ENCODE measurements at places on chromosomes 4 and X.

- no peak for DNase-seq
These were observed 49.2 kb upstream of the MND1 start for GRCh38 chr4:153295131-153295755.

- DNase-seq = no peak
These were observed 61.3 kb upstream of the NFKB1 start for GRCh38 chr4:102439812-102440211.

DNA sequence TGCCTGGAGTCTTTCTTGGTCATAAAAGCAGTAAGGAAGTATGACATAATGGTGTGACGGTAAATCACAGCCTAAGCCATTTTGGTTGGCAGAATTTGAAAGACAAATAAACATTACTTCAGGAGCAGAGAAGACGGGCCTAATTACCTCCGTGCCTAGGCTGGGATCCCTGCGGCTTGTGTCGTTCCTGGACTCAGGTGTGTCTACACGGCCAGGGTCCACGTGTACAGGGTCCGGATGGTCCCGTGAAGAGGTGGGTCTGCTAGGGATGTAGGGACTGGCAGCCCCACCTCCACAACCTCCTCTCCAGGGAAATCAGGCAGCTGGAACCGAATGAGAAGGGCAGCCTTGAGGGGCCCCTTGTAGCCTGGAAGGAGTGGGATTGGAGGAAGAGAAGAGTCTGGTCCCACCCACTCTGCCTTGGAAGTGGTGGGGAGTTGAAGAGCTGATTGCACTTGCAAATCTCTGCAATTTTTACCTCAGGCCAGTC lies 55.4 kb upstream of the PLAC1 start:
- no peak for DNase-seq

DNA sequence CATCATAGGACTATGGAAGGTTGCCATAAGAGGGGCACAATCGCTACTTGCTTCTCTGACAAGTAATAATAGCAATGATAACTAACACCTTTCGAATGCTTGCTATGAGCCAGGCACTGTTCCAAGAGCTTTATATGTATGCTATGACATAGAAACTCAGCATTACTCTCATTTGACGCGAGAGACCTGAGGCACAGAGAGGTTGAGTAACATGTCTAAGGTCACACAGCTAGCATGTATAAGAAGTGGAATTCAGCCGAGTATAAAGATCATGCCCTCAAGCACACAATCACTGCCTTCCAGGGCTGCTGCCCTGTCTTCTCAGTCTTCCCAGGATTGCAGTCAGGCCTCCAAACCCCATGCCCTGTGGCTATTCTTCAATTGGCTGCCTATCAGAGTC lies 19.5 kb downstream of the PJA1 start:
- DNase-seq = no peak

GRCh38 chr4:22014222-22014741 lies 65.7 kb upstream of the KCNIP4 start:
- no peak for DNase-seq

DNA sequence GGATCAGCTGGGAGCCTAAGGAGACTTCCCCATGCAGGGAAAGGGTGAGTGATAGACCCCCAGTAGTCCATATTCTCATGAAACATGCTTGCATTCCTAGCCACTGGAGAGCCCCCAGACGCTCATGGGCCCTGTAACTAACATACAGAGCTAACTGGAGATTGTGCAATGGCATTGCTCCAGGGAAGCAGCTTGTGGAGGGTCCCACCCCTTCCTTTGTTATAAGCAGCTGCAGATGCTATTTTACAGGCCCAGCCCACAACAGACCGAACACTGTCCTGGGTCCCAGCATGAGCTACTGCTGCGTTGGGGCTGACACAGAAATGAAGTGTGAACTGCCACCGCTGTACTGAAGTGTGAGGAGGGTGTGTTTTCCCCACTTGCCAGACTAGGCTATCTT lies 1465.7 kb upstream of the DIAPH2 start:
- no peak for DNase-seq

DNA sequence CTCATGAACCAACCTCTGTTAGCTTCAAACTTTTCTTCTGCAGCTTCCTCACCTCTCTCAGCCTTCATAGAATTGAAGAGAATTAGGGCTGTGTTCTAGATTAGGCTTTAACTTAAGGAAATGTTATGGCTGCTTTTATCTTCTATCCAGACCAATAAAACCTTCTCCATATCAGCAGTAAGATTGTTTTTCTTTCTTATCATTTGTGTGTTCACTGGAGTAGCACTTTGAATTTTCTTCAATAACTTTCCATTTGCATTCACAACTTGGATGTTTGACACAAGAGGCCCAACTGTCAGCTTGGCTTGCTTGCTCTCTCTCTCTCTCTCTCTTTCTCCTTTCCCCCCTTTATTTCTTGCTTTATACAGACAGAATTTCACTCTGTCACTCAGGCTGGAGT lies 22.8 kb upstream of the SOWAHB start:
- no peak for DNase-seq

DNA sequence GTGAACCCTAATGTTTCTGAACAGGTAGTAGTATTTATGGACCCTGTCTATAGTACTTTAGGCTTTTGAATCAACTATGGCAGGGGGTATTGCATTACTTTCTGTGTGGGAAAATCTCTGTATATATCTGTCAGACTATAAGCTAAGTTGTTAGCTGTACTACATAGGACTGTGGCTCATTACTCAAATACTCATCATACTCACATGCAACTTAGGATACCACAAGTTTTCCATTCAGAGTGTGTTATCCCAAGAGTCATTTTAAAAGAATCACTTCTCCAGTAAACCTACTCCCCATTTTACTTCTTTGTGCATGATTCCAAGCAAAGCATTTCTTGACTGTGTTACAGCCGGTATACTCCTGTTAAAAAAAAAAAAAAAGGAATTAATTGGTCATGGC lies 95.6 kb downstream of the PHOX2B start:
- DNase-seq = no peak

DNA sequence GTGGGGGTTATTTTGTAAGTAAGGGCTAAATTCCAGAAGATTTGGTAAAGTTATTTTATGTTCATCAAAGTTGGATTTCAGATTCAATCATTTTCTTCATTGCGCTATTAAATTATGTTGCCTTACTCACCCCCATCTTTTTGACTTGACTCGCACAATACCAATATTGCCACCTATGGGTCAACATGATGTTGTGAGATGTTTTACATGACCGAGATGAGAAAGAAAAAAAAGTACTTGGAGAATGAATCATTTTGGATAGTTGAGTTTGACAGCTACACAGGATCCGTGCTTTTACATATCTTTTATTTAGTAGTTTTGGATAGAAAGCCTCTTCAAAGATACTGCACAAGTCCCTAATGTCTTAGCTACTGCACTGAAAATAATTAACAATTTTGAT lies 224.2 kb upstream of the EMCN start:
- no peak for DNase-seq

GRCh38 chr4:26959654-26960047 lies 99.0 kb downstream of the STIM2 start:
- no peak for DNase-seq

- no peak for DNase-seq
These were observed 10.5 kb upstream of the ENPP6 start for GRCh38 chr4:184228056-184228705.

- DNase-seq = no peak
These were observed 754.6 kb upstream of the AGA start for GRCh38 chr4:178196751-178197374.

- no peak for DNase-seq
These were observed 78.3 kb downstream of the CHIC2 start for GRCh38 chr4:53986062-53986461.

- no peak for DNase-seq
These were observed 46.4 kb upstream of the NALF2 start for GRCh38 chrX:69457756-69458155.

DNA sequence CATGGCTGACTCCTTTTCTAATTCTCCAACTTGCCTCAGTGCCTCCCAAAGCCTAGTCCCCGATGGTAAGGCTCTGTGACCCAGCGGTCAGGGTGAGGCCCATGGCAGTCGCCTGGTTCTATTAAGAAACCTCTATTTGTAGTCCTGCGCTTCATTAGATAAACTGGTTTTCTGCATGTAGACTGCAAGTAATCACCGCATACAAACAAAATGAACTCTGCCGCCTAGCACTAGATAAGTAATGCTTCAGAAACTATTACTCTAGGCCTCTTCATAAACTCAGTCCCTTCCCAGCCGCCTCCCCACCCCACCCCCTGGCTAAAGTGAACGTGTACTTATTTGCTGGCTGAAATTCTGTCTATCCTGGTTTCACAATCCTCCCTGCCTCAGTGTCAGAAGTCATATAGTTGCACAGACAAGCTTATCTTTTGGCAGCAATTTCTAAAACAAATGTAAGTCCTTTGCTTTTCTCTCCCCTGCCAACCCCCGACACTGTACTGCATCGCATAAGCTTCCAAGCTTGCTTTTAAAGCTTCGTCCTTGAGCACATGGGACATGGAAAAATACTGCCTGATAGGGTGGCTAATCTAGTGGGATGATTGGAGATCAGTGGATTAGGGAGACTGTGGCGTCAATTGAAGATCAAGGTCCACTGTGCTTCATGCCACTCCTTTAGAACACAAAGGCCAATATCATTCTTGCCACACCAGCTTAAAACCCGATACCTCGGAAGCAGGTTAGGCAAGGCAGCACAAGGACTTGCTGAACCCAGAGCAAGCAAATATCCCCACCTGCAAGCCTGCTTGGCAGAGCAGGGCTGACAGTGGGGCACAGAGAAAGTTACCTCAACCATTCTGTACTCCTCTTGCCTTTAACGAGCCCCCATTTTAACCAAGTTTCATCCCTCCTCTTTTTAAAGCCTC lies 125.8 kb downstream of the IRF2 start:
- DNase-seq = no peak

- no peak for DNase-seq
These were observed 52.1 kb downstream of the NPY5R start for GRCh38 chr4:163395758-163396157.

- no peak for DNase-seq
These were observed 8.4 kb downstream of the TDO2 start for GRCh38 chr4:155911905-155912304.

- peak; percentile 35 for DNase-seq
These were observed at the start of gene BCOR for GRCh38 chrX:40097504-40098263. Gene BCOR, minus strand, starts transcription at chrX:40097958. Its CDS starts 20,029 bp downstream, at chrX:40077929.

DNA sequence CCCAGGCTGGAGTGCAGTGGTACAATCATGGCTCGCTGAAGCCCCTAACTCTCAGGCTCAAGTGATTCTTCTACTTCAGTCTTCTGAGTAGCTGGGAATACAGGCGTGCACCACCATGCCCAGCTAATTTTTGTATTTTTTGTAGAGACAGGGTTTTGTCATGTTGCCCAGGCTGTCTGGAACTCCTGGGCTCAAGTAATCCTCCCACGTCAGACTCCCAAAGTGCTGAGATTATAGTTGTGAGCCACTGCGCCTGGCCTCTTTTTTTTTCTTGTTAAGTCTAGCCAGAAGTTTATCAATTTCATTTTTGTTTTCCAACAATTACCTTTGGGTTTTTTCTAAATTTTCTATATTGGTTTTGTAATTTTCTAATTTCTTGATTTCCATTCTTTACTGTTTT lies 100.6 kb downstream of the GC start:
- DNase-seq = no peak

GRCh38 chrX:71976753-71977152 lies 66.1 kb downstream of the NHSL2 start:
- no peak for DNase-seq

- no peak for DNase-seq
These were observed 439.4 kb upstream of the CPEB2 start for GRCh38 chr4:14562901-14563300.

DNA sequence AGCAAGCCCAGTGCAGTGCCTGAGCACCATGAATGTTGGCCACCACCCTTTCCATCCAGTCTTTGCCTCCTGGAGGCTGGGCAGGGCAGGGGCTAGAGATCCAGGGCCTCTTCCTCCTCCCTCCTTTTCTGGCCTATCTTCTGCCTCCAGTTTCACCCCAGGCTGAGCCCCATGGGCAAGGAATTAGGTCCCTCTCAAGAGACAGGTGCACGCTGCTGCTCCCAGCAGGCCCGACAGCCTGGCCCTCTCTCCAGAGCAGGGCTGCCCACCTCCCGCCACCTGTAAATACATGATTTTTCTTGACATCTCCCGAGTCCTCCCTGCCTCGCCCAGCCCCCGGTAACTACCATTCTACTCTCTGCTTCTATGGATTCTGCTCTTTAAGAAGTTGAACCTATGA lies 57.2 kb upstream of the PSAPL1 start:
- DNase-seq = no peak

DNA sequence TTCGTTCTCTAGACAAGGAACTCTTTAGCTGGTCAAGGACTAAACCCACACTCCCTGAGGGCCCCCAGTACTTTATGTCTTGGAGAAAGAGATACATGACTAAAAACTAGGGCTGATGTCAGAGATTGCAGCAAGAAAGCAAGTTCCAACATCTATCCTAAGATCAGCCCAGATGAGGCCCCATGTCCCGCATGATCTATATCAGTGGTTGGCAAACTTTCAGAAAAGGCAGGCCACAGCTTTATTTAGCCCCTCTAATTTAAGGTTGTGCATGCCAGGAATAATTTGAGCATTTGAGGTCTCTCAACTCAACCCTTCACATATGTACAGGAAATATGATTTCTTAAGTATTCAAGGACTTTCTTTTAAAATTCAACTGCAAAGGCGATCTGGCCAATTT lies 44.1 kb upstream of the FRMD7 start:
- DNase-seq = no peak

- no peak for DNase-seq
These were observed 230.3 kb downstream of the UNC5C start for GRCh38 chr4:95318483-95318882.

- no peak for DNase-seq
These were observed 459.8 kb upstream of the FGF16 start for GRCh38 chrX:76987381-76987780.

GRCh38 chr4:15558561-15558960 lies 88.9 kb downstream of the CC2D2A start:
- DNase-seq = no peak

GRCh38 chrX:72635930-72636329 lies 63.3 kb upstream of the HDAC8 start:
- no peak for DNase-seq

DNA sequence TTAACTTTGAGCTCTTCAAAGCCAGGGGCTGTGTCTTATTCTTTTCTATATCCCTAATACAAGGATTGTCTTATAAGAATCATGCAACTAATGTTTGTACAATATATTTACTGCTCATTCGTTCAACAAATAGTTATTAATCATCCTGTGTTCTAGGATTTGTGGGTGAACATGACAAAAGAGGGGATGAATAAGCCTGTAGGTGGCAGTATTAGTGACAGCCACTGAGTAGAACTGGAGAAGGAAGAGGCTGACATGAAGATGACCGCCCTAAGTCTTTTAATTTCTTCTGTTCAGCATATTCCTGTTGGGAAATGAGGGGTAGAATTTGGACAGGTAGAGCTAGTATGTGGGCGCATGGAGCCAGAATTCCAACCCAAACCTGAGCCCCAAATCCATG lies 11.9 kb upstream of the LINC00632 start:
- DNase-seq = no peak

GRCh38 chr4:182562350-182562749 lies 319.1 kb downstream of the TENM3 start:
- no peak for DNase-seq

- DNase-seq = no peak
These were observed 381.3 kb upstream of the INTU start for GRCh38 chr4:127251423-127251822.

GRCh38 chr4:94305466-94306225 lies 37.0 kb downstream of the HPGDS start:
- no peak for DNase-seq

GRCh38 chr4:48538358-48538757 lies 48.3 kb downstream of the ZAR1 start:
- peak; percentile 30 for DNase-seq

GRCh38 chrX:12349201-12349600 lies 210.9 kb downstream of the FRMPD4 start:
- no peak for DNase-seq
